HEK293T (cell line): ENCODE measurements at places on chromosomes 12 and 14.

- peak; percentile 68 for DNase-seq
Observed at GRCh38 chr12:96985515-96986362, 78.7 kb downstream of the NEDD1 start.

- peak; percentile 38 for DNase-seq
Observed at GRCh38 chr12:109764123-109764522, 50.5 kb downstream of the FAM222A start.

- DNase-seq: no peak
Observed at GRCh38 chr12:31832740-31833729, 104.2 kb upstream of the AMN1 start.

DNA sequence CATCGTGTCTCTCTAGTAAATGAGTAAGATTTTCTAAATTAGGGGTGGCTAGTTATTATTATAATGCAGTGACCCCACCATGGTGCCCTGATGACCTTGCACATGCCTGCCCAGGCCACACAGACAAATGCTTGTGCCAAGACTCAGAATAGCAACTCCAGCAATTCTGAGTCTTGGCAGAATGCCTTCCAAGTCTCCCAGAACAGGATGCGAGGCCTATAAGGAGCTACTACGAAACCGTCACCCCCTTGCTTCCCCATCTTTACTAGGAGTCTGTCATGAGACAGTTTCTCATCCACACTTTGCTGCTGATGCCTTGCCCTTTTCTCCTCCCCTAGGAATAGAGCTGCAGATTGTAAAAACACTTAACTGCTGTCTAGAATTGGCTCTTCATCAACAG is 559.9 kb downstream of the TRHDE start:
- DNase-seq: no peak

DNA sequence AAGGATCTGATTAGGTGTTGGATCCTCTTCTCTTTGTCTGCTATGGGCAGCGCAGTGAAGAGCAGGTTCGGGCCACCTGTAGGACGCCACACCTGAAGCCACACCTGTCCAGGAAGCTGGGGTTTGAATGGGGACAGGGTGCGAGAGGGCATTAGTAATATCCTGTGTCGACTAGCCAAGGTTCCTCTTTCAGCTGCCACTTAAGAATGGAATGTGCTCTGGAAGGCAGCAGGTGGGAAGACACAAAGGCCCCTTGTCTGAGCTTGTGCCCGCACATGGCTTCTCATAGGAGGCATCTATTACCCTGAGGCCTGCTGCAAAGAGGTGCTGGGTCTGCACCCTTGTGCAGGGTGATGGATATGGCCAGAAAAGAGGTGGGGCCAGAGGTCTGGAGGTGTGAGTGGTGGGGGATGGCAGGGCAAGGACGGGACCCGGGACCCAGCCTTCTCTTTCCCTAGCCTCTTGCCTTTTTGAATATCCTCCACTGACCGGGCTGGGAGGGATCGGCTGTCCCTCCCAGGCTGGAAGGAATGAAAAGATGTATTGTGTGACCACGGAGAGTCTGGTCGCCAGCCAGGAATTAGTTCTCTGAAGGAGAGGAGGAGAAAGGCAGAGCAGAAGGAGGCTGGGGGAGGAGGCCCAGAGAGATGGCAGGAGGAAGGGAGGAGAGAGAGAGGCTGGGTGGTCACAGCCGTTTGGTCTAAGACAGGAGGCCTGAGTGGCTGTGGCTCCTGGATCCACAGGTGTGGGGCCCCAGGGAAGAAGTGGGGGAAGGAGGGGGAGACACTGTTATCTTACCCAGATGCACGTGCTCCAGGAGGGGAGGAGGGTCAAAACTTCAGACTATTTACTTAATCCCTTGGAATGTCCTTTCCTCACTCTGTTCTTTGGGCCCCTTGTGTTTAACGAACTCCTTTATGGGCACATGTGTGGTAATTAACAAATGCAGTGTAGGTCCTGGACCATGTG is 101.5 kb downstream of the SMOC1 start:
- DNase-seq: no peak

- DNase-seq: no peak
Observed at GRCh38 chr14:23245282-23245681, 7.5 kb downstream of the RNF212B start.

- DNase-seq: no peak
Observed at GRCh38 chr14:98182393-98183055, 1089.5 kb downstream of the BCL11B start.

- DNase-seq: peak; percentile 57
Observed at GRCh38 chr14:93824518-93825234, 36.4 kb upstream of the PRIMA1 start.
